D721Med (cell line): ENCODE measurements at places on chromosomes 2 and 18.

DNA sequence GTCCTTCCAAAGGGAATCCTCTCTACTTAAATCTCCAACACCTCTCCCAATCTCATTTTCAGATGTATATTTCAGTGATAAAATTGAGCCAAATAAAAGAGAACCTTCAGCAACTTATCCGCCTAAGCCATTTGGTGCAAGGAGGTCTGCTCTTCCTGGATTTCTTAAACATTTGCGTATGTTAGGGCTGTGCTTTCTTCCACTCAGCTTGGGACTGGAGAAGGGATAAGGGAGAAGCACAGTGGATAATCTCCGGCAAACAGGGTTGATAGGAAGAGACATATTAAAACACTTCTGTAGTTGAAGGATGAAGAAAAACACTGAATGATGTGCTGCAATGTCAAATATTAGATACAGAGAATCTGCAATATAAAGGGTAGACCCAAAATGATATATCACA, 796.2 kb downstream of the KCNJ3 start:
- DNase-seq, result no peak

DNA sequence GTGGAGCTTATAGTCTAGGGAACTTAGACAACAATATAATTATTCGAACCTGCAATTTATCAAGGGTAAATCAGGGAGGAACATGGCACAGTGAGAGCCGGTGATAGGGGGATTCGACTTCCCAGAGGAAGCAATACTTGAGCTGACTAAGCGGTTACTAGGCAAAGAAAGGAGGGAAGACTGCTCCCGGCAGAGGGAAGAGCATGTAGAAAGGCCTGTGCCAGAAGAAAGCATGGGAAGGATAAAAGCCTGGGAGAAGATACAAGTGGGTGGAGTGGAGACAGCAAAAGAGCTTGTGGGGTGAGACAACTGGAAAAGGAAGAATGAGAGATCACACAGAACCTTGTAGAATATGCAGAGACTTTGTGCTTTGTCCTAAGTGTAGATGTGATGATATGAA, 93.3 kb downstream of the MARCHF4 start:
- no peak for DNase-seq

DNA sequence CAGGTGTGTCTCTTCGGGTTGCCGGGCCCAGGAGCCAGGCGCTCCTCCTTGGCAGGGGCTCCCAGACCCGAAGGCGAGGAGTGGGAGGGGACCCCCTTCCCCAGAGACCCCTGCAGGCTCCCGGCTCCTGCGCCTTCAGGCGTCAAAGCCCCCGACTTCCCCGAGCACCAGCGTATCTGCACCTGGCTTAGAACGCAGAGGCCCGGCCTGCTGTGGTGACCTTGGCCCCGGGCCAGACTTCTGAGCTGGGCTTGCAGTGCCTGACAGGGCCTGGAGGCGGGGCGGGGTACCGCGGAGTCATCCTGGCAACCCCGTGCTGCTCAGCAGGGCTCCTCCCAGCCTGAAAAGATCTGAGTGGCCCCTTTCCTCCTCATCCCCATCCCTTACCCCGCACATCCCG, 27.0 kb downstream of the SKA1 start:
- no peak for DNase-seq

GRCh38 chr2:187075199-187075635, 226.2 kb upstream of the ZSWIM2 start:
- no peak for DNase-seq

DNA sequence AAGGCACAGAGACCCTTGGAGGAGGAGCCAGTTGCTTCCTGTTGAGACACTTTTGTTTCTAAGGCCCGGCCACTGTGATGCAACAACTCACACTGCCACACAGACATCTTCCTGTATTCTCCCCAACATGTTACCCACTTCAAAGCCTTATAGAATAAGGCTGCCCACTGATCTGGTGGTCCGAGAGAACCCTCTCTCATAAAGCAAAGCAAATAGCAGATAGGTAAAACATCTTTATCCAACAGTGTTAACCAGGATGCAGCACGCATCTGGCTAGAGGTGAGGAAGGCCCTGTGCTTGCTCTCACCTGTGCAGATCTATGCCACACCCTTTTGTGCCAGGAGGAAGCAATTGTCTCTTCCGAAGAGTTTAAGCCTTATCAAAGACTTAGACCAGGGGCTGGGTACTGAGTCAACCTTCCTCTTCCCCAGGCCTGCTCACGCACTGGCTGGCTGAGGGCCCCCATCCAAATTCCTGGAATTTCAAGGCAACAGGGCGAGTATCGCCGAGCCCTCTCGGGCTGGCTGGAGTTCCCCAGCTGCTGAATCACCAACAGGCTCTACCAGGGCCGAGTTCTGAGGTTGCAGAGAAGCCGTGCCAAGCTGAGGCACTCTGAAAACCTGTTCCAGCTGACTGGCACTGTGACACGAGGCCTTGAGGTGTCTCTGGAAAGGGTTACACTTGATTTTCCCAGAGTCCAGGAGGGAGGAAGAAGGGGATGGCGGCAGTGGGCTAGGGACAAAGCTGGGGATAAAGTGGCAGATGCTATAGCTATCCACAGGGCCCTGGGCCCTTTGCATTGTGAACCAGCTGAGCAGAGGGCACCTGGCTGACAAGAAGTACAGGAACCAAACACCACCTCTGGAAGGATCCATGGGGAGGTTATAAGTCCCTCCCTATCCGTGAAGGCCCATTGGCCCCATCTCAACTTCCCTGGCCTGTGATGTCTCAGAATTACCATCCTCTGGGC, 29.3 kb downstream of the TGFA start:
- no peak for DNase-seq

- DNase-seq, result no peak
Measured at GRCh38 chr2:49801898-49802450, 647.7 kb upstream of the FSHR start.

DNA sequence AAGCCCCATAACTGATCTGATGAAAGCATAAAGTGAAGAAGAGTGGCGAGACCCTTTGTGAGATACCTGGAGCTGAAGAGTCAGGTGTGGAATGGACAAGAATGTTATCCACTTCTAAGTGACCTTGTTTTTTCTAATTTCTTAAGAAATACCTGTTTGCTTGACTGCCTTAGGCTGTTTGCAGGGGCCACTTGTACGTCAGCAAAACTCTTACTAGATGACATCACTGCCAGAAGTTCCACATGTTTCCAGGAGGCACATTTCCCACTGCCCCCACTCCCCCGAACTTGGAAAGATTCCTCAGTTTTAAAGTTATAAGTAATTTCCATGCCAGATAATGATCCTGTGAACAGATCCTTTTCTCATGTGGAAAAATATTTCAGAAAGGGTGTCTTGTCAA, 8.0 kb downstream of the EPAS1 start:
- DNase-seq, result no peak

- no peak for DNase-seq
Measured at GRCh38 chr2:170997893-170998597, 69.0 kb downstream of the GORASP2 start.
